Body of pancreas (tissue), 4 donors: ENCODE measurements at places on chromosomes 3 and 15.

GRCh38 chr3:16767006-16767405 lies 117.7 kb upstream of the PLCL2 start:
- DNase-seq: no peak

DNA sequence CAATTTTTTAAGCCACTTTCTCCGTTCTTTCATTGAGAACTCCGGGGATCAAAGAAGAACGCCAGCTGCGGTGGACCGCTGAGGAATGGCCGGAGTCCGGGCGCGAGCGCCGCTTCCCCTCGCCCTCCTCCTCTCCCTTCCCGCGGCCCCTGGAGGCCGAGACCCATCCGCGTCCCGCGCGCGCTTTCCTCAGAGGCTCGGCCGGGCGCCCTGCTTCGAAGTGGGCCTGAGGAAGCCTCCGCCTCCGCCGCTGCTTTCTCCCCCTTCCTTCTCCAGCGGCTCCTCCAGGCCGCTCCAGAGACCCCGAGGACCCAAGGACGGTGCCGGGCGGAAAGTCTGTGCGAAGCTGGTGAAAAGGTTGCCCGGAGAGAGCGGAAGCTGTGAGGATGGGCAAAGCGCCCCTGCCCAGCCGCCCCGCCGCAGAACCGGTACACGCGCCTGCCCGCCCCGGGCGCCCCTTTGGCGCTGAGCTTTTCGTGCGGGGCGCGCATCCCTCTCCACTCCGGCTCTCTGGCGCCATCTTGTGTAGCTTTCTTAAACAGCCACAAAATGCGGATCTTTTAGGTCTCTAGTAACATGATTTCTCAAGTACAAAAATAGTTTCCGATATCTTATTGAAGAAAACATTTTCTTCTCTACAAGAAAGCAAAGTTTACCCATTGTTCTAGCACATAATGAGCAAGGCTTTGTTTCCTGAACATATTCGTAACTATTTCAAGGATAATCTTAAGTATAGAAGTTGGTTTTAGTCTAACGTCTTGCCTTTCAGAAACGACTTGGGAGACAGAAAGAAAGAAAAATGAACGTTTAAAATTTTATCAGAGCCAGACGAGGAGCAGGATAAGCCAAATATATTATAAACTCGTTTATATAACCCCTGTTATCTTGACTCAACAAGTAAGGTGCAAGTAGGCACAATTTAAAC lies 59.2 kb upstream of the FAM174B start:
- DNase-seq: peak; percentile 73

- no peak for DNase-seq
Observed at GRCh38 chr3:157373783-157374182, 62.9 kb upstream of the PTX3 start.

DNA sequence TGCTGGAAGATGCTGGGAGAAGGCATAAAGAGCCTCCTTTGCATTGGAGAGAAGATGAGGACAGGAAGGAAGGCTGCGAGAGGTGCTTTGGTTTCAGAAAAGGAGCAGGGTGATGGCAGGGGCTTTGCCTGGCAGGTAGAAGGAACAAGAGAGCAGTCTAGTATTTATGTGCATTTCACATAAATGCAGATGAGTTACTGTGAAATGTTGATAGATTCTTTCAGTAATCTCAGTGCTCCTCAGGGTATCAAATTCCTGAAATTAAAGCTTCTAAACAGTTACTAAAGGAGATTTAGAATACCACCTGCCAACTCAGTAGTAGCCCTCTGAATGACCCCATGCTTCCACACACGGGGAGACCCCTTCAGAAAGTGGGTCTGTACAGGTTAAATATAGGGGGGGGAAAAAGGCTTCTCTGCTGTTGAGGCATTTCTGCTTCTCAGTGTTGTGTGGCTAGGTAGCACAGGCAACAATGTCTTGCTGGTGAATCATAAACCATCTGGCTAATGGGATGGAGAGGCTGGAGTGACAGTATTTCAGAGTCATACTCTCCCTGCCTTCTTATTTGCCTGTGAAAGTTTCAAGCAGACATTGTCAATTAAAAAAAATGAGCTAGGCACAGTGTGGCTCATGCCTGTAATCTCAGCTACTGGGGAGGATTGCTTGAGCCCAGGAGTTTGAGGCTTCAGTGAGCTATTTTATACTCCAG lies 14.3 kb upstream of the FBXL22 start:
- no peak for DNase-seq

DNA sequence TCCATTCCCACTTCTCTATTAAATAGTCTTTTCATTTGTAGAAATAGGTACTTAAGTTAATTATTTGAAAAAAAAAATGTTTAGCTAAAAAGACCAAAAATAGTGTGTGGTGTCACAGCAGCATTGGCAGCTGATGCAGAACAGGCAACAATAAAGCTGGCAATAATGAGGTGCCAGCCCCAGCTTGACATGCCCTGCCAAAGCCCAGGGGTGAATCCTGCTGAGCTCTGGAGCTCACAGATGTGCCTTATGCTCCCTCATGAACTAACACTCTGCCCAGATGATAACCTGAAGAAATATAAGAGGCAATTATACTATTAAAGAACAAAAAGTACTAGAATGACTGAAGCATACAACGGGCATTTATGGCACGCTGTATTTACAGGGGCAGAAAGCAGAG lies 63.8 kb downstream of the IGSF11 start:
- no peak for DNase-seq
